CD4-positive, alpha-beta T cell treated with Interleukin-4 for 1 hour (primary cell): ENCODE measurements at places on chromosomes 11 and 22.

DNA sequence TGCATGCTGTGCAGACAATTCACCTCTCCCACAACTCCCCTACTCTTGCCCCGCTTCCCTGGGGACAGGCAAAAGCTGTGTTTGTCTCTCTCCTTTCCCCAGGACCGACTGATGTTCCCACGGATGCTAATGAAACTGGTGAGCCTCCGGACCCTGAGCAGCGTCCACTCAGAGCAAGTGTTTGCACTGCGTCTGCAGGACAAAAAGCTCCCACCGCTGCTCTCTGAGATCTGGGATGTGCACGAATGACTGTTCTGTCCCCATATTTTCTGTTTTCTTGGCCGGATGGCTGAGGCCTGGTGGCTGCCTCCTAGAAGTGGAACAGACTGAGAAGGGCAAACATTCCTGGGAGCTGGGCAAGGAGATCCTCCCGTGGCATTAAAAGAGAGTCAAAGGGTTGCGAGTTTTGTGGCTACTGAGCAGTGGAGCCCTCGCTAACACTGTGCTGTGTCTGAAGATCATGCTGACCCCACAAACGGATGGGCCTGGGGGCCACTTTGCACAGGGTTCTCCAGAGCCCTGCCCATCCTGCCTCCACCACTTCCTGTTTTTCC, 1.4 kb upstream of the MADD start:
- DNase-seq, result no peak

DNA sequence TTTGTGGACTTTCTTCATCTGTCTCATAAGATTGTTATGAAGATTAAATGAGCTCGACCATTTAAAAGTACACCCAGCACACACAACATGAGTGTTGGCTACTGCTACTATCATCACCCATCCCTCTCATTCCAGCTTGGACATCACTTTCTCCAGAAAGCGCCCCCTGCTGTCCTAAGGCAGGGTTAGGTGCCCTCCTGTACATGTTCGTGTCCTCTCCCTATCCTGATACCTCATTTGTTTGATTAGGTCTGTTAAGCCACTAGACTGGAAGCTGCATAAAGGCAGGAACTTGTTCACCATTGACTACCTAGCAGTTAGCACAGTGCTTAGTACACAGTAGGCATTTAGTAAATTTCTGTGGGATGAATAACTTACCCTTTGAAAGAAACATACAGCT, 85.5 kb downstream of the ENTHD1 start:
- no peak for DNase-seq

DNA sequence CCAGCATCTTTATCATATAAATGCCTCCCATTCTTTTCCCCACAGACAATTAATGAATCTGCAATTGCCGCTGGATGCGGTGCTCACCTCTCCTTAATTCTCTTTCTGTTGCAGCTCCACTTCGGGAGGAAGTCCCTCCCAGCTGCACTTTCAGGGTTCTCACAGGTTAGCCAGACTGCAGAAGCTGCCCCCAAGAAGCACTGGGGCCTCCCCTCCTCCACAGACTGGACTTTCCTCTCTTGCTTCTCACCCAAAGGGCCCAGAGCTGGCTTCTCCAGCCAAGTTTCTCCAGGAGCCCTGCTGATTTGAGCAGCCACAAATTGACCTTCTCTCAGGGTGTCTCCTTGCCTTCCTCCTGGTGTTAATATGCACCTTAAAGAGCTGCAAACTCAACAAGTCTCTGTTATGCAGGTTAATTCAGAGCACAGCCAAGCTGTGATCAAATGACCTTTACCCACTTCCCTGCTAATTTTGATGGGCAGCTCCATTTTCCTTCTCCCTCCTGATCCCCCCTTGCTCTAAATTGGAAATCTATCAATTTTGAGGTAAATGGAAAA, 298.9 kb downstream of the BUD13 start:
- no peak for DNase-seq

GRCh38 chr11:124582565-124582964, 12.8 kb downstream of the OR8A1 start:
- DNase-seq, result no peak

GRCh38 chr11:114165326-114166230, 106.1 kb downstream of the ZBTB16 start:
- DNase-seq, result no peak

DNA sequence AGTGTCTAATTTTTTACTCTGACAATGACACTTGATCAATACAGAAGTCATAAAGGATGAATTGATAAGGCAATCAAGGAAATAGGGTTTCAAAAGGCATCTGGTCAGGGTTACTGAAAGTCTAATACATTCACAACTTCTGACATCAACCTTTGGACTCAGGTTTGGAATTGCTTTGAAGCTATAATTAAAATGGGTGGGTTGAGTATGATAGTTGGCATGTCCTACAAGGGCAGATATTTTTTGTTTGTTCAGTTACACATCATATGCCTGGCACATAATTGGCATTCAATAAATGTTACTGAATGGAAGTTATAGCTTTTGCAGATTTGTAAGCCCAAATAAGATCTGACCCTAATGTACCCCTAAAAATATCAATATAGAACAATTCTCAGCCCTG, 7.3 kb upstream of the FUT4 start:
- DNase-seq, result no peak

GRCh38 chr11:32353884-32354283, 81.5 kb downstream of the WT1 start:
- DNase-seq, result no peak

DNA sequence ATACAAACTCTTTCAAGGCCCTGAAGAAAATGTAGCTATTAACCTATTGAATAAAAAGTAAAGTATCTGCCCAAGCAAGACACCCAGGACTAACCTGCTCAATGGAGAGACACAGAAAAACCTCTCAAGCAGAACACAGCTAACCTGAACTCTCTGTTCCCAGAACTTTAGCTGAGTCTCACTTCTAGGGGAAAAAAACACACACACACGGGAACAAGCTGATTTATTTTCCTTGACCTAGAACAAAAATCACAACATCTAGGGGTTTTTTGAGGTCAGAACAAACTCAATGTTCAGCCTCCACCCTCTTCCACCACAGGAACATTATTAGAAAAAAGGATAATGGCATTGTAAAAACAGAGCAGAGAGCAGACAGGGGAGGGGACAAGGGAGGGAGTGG, 121.6 kb downstream of the BBOX1 start:
- DNase-seq, result no peak

DNA sequence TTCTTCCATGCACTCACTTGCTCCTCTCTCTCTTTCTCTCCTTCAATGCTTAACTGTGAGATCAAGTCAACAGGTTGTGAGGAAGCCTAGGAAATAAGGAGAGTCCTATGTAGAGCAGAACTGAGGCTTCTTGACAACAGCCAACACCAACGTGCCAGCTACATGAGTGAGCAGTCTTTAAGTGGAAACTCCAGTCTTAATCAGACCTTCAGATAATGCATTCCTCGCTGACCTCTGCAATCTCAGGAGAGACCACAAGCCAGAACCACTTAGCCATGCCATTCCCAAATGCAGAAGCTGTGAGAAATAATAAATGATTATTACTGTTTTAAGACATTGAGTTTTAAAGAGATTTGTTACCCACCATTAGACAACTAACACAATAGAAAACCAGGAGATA, 6.1 kb upstream of the TEAD1 start:
- no peak for DNase-seq

DNA sequence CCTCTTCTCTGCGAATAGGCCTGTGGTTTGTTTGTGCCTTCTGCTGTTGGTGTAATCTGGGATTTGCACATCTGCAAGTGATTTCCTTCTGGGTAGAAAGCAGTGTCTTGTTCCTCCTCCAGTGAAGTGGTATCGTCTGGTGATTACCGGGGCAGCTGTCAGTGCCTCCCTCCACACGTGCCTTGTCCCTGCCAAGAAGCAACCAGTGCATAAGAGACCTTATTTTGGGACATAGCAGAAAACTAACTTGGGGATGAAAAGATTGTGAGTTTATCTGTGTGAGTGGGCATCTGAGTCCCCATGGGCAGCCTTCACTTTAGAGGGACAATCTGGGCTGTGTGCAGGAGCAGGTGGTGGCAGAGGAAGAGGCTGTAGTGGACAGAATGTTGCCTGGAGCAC, 71.5 kb upstream of the SORL1-AS1 start:
- no peak for DNase-seq

DNA sequence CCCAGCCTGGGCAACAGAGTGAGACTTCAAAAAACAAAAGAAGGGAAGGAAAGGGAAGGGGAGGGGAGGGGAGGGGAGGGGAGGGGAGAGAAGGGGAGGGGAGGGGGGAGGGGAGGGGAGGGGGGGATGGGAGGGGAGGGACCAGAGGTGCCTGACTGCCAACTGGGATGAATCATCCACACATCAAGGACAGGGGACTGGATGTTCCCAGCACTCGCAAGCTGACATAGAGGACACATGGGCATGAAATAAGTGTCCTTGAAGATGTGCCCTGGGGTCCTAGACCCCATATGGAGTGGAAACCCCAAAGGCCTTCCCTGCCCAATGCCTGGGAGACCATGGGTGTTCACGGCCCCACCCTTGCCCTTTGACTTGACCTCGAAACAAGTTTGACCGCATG, 19.8 kb downstream of the TST start:
- DNase-seq, result no peak
